ENCODE measurements at places on chromosomes 4 and X.
A peak's percentile ranks its signal among the peaks of the same experiment; 100 is the strongest.

- no peak for DNase-seq
Measured at GRCh38 chrX:148774276-148774675, 273.9 kb downstream of the AFF2 start.

DNA sequence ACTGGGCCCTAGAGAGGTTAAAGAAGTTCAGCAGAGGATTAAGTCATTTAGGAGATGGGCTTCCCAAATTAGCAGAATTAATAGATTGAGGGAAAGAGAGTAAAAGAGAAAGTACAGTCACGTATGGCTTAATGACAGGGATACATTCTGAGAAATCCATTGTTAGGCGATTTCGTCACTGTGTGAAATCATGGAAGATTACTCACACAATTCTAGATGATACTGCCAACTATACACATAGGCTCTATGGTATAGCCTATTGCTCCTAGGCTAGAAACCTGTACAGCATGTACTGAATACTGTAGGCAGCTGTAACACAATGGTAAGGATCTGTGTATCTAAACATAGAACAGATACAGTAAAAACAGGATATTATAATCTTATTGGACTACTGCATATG, 180.6 kb downstream of the RNF150 start:
- no peak for DNase-seq

GRCh38 chr4:20126906-20127305, 124.8 kb upstream of the SLIT2 start:
- DNase-seq = no peak

GRCh38 chr4:89419111-89419695, 111.6 kb upstream of the GPRIN3 start:
- no peak for DNase-seq

DNA sequence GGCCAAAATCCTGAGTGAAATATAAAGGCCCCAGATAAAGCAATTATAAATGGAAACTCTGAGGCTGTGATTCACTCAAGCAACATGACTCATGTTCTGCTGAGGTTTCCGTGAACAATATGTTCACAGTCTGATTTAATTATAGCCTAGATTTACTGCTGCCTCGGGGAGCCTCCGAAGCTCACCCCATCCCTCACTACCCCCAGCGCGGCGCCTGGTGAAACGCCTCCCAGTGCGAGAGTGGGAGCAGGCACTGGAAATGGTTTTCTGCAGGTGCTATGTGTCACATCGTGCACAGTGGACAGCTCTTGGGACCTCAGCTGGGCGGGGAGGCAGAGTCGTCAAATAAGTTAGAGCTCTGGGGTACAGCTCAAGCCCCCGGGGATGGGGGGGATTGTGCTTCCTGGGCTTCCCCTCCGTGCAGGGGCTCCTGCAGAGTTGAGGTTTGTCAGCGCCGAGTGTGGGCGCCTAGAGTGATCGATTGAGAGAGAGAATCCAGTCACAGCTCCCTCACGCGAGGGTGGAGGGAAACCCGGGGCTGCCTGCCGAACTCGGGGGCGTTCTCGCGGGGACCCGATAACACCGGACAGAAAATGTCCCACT, 110.6 kb downstream of the PHKA2 start:
- no peak for DNase-seq

DNA sequence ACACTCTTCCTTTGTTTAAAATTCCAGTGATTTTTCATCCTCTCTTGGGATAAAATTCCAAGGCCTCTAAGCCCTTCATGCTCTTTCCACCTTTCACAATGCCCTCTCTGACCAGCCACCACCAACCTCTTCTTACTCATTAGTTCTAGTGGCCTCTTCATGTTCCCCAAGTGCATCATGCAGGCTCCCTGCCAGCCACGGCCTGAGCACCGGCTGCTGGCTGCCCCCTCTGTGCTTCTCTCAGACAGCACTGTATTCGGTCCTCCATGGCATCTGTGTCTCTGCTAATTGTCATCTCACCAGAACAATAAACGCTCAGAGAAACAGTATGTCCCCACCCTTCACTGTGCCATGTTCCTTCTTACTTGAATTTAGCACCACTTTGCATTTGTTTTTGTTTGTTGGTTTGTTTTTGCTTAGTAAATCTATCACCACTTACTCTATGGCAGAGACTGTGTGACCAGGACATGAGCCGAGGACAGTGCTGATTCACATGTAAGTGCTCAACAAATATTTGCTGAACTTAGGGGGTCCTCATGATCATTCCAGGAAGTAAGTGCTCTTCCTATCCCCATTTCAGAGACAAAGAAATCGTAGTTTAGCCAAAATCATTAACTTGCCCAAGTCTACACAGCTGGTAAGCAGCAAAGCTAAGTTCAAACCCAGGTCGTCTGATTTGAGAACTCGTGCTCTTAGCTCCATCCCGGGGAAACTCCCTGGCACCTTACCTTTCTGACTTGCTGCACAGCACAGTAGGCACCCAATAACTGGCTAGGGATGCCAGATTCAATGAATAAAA, 77.1 kb upstream of the UCP1 start:
- peak; percentile 30 for DNase-seq

- no peak for DNase-seq
Measured at GRCh38 chrX:27746516-27746915, 61.3 kb upstream of the MAGEB10 start.

DNA sequence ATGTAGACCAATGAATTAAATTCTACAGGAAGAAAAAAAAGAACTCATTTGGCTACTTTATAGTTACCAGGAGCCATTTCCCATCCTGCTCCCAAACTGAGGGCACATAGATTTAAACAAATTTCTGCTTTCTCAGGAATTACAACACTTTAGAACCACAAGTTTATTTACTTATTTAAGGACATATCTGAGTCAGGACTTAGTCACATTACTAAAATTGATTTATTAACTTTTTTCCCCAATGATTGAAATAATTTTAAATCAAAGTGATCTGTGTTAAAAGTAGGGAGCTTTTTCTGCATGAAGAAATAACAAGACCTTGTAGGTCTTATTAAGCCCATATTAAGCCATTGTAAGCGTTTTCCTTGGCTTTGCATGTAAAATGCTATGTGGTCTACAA, 291.0 kb upstream of the HAND2 start:
- DNase-seq = no peak

GRCh38 chrX:37802028-37802427, 22.2 kb downstream of the CYBB start:
- DNase-seq = no peak

GRCh38 chr4:57053508-57053907, 56.7 kb downstream of the IGFBP7 start:
- DNase-seq = no peak

GRCh38 chr4:132076829-132077228, 1072.3 kb upstream of the PCDH10 start:
- DNase-seq = no peak

DNA sequence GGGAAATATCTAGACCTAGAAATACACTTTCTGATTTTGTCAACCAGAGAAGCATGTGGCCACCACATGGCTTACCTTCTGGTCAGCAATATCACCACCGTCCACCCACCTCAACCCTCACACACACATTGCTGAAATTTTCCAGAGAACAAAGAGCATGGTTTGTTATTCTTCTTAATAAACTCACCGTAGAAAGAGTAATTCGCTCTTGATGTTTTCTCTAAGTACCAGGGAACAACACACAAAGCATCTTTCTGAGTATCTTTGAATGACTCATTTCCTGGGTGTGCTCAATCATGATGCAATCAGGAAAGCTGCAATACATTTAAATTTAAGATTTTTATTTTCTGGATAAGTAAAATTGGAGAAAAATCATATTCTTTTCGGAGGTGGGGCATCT, 24.7 kb upstream of the LRAT start:
- DNase-seq = no peak

- no peak for DNase-seq
Measured at GRCh38 chr4:120873554-120873953, 49.0 kb downstream of the PRDM5 start.

GRCh38 chrX:87338510-87338909, 179.1 kb upstream of the KLHL4 start:
- DNase-seq = no peak

DNA sequence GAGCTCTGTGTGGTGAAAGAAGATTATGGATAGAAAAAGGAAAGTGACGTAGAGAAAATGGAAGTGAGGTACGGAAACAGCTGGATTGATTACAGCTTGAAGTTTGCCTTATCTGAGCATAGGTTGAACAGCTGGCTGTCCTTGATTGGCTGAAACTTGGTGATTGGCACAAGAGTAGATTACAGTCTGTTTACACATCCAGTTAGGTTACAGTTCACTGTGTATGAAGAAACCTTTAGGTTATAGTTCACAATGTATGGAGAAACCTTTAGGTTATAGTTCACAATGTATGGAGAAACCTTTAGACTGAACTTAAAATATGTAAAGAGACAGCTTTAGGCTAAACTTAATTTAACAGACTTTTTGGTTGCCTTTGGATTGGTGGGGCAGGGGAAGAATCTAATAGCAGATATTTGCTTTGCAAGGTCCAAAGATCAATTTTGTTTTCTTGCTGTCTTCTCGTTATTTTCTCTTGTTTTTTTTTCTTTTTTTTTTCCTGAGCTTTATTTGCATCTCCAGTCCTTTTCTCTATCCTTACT, 15.6 kb upstream of the ART3 start:
- no peak for DNase-seq

DNA sequence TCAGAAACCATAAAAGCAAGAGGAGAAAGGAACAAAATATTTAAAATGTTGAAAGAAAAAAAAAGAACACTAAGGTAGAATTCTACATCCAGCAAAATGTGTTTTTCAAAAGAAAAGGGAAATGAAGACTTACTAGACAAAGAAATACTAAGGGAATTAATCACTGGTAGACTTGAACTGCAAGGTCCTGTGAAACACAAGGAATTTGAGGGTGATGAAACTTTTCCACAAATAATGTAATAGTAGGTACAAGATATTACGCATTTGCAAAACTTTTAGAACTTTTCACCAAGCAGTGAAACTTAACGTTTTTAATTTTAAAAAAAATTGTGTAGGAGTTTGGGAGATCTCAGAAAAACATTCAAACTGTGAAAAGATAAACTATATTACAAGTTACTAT, 180.3 kb upstream of the MAGEB16 start:
- DNase-seq = no peak

- DNase-seq = no peak
Measured at GRCh38 chrX:15812192-15812938, 22.1 kb downstream of the ZRSR2 start.

DNA sequence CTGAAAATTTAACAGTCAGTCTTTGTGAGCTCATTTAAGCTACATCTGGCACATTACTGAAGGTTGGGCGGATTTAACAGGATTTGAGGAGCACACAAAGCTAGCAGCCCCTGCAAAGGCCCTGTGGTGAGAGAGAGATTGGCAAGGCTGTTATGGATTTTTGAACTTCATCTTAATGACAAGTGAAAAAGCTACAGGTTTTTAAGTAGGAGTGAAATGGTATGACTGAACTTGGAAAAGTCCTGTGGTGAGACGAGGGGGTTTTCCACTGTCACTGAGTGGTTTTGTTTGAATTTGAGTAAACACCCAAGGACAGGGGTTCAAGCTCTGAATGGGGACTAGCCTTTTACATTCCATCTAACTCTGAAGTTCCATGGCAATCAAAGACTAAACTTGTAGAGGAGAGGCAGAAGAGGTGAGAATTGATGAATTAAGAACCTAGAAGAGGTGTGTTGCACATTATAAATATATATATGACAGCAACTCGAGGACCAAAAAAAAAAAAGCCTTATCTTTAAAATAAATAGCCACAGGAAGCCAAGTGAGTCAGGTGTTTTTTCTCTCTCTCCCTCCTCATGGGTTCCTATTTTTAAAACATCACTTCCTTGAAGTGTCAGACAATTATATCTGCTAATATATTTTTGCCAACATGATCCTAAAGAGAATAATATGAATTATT, 47.8 kb upstream of the CLNK start:
- no peak for DNase-seq

GRCh38 chr4:7050481-7051143, 7.4 kb downstream of the TADA2B start:
- DNase-seq = no peak

- no peak for DNase-seq
Measured at GRCh38 chr4:98679738-98680137, 21.3 kb upstream of the TSPAN5 start.

DNA sequence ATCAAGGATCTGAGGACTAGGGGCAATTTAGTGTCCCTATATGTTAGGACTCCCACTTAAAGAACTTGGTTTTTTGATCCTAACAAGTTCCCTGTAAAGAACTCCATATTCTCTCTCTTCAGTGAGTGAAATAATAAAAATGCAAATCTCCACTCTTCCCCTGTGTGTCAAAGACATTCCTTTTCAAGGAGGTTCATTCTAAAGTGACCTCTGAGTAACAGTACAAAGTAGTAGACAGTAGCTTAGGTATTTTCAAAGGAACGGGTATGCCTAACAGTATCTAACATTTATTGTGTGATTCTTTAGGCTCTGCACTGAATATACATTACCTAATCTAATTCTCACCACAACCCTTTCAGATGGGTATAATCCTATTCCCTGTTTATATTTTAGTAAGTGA, 58.4 kb upstream of the SCOC start:
- no peak for DNase-seq

DNA sequence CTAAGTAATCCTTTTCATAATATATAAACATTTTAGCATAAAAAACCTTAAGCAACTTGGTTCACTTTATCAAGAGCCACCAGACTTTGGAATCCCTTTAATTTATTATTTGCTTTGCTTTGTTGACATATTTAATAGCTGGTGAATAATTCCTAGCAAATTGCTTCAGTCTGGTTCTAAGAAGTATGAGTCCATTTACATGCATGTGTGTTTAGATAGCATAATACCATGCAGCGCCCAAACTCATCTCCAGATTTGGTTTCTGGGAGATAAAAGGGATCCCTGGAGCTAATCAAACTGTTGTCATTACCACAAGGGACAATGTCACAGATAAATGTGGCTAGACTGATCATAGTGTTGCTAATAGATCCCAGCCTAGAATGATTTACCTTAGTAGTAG, 111.8 kb downstream of the TMEM144 start:
- no peak for DNase-seq

DNA sequence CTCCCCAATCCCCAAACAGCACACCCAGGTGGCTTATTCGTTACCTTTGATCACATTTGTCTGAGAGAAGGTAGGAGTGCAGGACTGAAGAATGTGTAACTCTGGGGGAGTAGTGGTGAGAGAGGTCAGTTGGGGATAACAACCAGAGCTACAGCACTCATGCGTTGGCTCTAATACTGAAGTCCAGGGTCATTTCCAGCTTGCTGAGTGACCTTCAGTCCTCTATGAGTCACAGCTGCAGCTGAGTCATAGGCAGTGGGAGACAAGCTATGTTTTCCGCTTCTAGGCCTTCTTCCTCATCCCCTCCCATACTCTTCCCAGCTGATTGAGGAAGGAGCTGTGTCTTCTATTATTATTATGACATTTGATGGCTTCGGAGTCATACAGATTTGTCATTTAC, 31.6 kb upstream of the CT47C1 start:
- peak; percentile 1 for DNase-seq

- no peak for DNase-seq
Measured at GRCh38 chrX:154064637-154065435, 32.7 kb downstream of the MECP2 start.

- no peak for DNase-seq
Measured at GRCh38 chrX:10450959-10451355, 169.4 kb downstream of the MID1 start.

- DNase-seq = no peak
Measured at GRCh38 chr4:119593698-119594097, 34.9 kb downstream of the PDE5A start.

GRCh38 chr4:26459054-26459755, 31.1 kb downstream of the CCKAR start:
- DNase-seq = no peak

Measured in nucleus accumbens (tissue), 56 donors.